Left kidney (tissue), 8 donors: ENCODE measurements at places on chromosomes 7 and 10. TPM values are rescaled to one million over a fixed set of nuclear protein-coding genes. Genes with fewer than 3 reads are reported as not detected.

The FBXO24 gene
- 2.6 TPM for polyA plus RNA-seq

The NPTX2 gene
- polyA plus RNA-seq: 3.7 TPM

The PHYH gene
- polyA plus RNA-seq: 26.4 TPM

The ZNF117 gene
- 90.1 TPM for polyA plus RNA-seq

The SPDYE9 gene
- polyA plus RNA-seq: 1.5 TPM

The LEP gene
- 0.53 TPM for polyA plus RNA-seq

The FOXL3 gene
- polyA plus RNA-seq: not detected

The NUP42 gene
- 85.6 TPM for polyA plus RNA-seq

The PTF1A gene
- polyA plus RNA-seq: not detected

The ADCY1 gene
- polyA plus RNA-seq: 3.1 TPM

The NEUROD6 gene
- not detected for polyA plus RNA-seq

The SEC31B gene
- 29.6 TPM for polyA plus RNA-seq

The SLC26A3 gene
- 0.10 TPM for polyA plus RNA-seq
